ENCODE measurements at places on chromosomes 12 and 14. TPM values are rescaled to one million over a fixed set of nuclear protein-coding genes. Genes with fewer than 3 reads are reported as not detected.

The PNP gene
- total RNA-seq, result 210 TPM

The ARHGEF25 gene
- total RNA-seq, result 0.93 TPM

The SSPN gene
- not detected for total RNA-seq

The ASCL1 gene
- not detected for total RNA-seq

The PRPH gene
- not detected for total RNA-seq

The E2F7 gene
- 19.1 TPM for total RNA-seq

The COX6A1 gene
- total RNA-seq, result 318 TPM

The CCDC197 gene
- total RNA-seq, result 0.45 TPM

The KLRD1 gene
- total RNA-seq, result 1.1 TPM

The CLEC2A gene
- total RNA-seq, result not detected

The LRRIQ1 gene
- not detected for total RNA-seq

The FZD10 gene
- not detected for total RNA-seq

The KERA gene
- not detected for total RNA-seq

The VASH1 gene
- 2.6 TPM for total RNA-seq

The PEBP1 gene
- total RNA-seq, result 76.7 TPM

The HCAR2 gene
- not detected for total RNA-seq

The CHFR gene
- total RNA-seq, result 78.7 TPM

The TGM1 gene
- 4.4 TPM for total RNA-seq
